Renal cortical epithelial cell (primary cell): ENCODE measurements at places on chromosomes 5 and 9. TPM values are rescaled to one million over a fixed set of nuclear protein-coding genes. Genes with fewer than 3 reads are reported as not detected.

- DNase-seq = no peak
Observed at GRCh38 chr5:156431956-156432829, 105.2 kb downstream of the SGCD start.

GRCh38 chr9:113389451-113389850 is 11.6 kb downstream of the ALAD start:
- no peak for DNase-seq

IL33 gene
- total RNA-seq = 0.25 and 0.35 TPM in 2 replicates

GRCh38 chr5:170495825-170496661 is 7.8 kb upstream of the KCNIP1 start:
- peak; percentile 40 for DNase-seq

IFNA21 gene
- total RNA-seq = not detected in 2 replicates

SCGB3A2 gene
- total RNA-seq = not detected in 2 replicates

PLPP7 gene
- 8.0 and 9.9 TPM in 2 replicates for total RNA-seq

PRUNE2 gene
- total RNA-seq = 30.4 and 38.8 TPM in 2 replicates

DNA sequence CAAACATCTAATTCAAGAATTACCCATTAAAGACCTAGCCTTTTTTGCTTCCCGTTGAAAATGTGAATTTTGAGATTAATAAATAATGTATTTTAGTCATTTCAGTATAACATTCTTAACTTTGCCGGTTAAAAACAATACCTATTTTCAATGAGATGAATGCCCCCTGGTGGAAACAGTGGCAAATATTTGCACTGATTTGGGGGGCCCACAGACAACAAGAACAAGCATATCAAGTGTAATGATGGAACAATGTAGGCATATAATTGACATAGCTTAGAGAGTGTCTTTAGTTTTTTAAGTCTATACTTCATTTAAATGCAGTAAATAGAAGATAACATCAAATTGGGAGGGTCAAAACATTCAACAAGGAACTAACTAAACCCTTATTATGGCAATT is 111.9 kb downstream of the NTRK2 start:
- DNase-seq = peak; percentile 16

TLX3 gene
- 0.35 TPM in 1 of 2 replicates, not detected in the other for total RNA-seq

GRCh38 chr5:143432658-143433239 is 29.3 kb upstream of the NR3C1 start:
- DNase-seq = peak; percentile 87

NKD2 gene
- total RNA-seq = 0.10 TPM in 1 of 2 replicates, not detected in the other

CYSTM1 gene
- 27.0 and 30.0 TPM in 2 replicates for total RNA-seq

TXNDC8 gene
- not detected in 2 replicates for total RNA-seq

- DNase-seq = peak; percentile 16
Observed at GRCh38 chr5:8825139-8825757, 720.6 kb downstream of the SEMA5A start.

HAVCR1 gene
- total RNA-seq = 289 and 397 TPM in 2 replicates

GRCh38 chr5:6715271-6715670 is 2.0 kb downstream of the TENT4A start:
- no peak for DNase-seq

DNA sequence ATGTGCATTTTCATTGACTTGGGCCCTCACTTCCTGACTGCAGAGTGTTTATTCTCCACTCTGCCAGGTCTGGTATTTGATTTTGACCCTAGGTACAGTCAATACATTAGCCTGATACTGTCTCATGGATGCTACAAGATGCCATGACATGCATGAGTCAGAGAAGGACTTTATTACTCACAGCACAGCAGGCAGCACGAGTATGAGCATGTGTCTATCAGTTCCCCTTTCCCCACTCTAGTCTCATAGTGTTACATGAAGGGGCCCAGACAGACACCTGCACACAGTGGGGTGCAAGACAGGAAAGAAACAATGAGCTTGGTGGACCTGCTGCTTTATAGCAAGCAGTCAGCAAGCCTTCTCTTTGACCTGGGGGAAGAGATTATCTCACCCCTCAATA is 19.6 kb downstream of the ITGA2 start:
- DNase-seq = peak; percentile 44

GRCh38 chr9:134570151-134570621 is 71.4 kb upstream of the COL5A1 start:
- no peak for DNase-seq

- no peak for DNase-seq
Observed at GRCh38 chr5:127447827-127448226, 69.6 kb upstream of the PRRC1 start.
